Stimulated activated CD8-positive, alpha-beta memory T cell treated with anti-CD3 and anti-CD28 coated beads, Interleukin-2, amount 100 ng/mL, for 1 hour (primary cell): ENCODE measurements at places on chromosomes 1 and 21.

DNA sequence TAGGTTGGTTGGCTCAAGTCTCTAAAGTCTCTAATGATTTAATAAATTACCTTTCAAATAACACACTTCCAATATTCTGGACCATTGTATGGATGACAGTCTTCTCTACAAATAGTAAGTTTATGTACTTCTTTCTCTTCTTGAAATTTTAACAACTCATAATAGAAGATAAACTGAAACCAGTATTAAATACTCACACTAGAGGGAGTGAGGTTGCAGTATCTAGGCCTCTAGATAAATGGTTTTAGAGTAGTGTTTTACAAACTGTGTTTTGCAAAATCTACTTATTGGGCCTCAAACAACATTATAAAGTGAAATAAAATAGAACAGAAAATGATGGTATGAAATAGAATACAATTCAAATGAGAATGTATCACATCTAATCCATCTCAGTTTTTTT lies 479.9 kb upstream of the BRINP3 start:
- DNase-seq = no peak

GRCh38 chr1:195933835-195934234 lies 674.4 kb downstream of the KCNT2 start:
- DNase-seq = no peak

GRCh38 chr1:55588309-55588708 lies 373.1 kb upstream of the USP24 start:
- DNase-seq = no peak

DNA sequence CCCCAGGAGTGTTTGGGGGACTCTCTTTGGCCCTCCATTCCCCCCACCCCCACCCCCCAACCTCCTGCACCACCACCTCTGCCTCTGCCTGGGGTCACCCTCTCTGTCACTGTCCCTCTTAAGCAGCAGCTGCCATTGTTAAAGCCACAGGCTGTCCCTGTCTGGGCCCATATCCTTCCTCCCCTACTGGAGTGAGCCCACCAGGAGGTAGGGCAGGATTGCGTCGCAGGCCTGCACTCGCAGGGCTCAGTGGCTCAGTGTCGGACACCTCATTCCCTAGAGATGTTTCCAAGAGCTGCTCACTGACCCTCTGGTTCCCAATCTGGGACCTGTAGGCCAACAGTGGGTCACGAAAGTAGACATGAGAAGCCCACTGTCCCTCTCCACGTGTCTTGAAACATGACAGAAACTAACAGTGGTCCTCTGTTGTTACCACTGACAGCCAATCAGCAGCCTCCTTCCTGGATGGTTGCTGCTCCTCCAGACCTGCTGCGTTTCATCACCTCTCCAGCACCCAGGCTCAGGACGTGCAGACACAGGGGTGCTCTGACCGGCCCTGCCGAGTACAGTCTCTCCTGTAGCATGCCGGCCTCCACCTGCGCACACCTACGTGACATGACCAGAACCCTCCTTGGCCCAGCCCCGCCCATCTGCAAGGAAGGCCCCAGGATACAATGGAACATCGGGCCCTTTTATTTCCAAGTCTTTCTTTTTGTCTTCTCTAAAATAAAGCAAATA lies 7.7 kb downstream of the PRDM15 start:
- DNase-seq = no peak

DNA sequence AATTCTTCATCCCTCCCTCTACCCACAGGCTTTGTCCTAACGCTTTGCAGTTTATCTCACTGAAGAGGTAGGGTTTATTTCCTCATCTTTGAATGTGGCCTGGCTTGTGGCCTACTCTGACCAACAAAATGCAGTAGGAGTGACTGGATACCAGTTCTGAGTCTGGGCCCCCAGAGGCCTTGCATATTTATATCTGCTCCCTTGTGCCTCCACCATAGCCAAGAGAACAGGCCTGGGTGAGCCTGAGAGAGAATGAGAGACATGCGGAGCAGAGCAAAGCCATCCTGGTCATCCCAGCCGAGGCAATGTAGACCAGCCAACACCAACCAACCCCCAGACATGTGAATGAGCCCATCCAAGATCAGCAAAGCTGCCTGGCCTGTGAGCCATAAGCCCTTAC lies 30.3 kb downstream of the SMIM12 start:
- DNase-seq = no peak
